Stimulated activated CD8-positive, alpha-beta memory T cell treated with anti-CD3 and anti-CD28 coated beads, Interleukin-7, amount 100 ng/mL, for 4 hours (primary cell): ENCODE measurements at places on chromosomes 6 and 20.

DNA sequence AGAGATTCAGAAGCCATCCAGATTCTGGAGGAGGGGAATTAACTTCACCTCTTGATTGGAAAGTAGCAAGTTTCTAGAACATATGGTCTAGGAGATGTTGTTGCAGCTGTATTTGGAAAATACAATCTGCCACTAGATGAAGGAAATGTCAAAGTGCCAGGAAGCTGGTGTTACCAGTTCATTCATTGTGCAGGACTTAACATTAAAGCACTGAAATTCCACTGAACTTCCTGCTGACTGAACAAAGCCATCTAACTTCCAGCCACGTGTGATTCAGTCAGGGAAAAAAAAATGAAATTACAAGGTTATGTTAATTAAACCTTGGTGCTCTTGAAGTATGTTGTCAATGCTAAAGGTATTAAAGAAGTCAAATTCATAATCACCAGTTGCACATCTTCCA is 321.5 kb upstream of the SASH1 start:
- no peak for DNase-seq

- no peak for DNase-seq
Observed at GRCh38 chr6:94344866-94345265, 925.5 kb upstream of the EPHA7 start.

DNA sequence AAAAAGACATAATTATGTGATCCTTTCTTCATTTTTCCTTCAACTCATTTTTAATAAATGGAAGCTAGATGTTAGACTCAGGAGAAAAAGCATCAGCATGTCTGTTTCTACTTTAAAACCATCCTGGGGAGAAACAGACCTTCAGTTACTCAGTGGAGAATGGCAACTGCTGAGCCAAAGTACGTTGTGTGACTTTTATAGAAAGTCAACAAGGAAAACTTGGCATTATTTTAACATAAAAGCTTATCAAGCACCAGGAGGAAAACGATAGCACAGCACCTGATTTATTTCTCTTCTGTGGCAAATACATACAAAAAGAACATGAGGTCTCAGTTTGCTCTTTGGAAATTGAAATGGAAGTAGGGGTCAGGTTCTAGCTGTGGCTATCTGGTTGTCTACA is 115.3 kb upstream of the RIPOR2 start:
- no peak for DNase-seq

DNA sequence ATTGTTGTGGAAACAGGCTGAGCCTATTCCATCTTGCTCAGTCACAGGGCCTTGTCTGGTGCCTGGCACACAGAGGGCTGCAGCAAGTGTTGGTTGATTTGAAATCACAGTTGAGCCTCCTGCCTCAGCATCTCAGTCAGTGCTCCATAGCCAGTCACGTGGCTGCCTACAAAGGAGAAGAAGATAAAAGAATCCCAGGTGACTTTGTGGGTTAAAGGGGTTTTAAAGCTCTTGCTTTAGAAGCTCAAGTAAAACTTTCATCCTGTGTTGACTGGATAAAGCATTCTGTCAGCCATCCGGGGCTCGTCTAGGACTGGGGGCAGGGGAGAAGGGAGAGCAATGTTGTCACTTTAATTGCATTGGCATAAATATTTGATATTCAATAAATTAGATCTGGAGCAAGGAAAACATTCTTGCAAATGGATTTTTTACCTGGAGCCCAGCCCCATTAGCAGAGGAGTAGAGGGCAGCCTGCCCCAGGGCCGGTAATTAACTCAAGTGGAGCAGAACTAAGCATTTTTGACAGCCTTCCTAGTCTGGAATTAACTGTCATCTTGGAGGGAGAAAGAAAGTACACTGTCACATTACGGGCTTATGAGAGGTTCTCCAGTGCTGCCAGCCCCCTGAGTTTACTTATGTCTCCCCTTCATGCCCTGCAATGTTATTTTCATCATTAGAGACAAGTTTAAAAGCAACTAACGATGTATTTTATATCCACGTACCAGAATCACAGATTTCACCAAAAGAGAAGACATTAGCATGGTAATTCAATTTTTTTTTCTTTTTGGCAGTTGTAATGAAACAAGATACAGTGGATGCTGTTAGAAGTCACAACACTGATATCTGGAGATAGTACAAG is 71.7 kb upstream of the GTSF1L start:
- no peak for DNase-seq

- no peak for DNase-seq
Observed at GRCh38 chr6:34914358-34914757, 25.3 kb downstream of the ANKS1A start.

DNA sequence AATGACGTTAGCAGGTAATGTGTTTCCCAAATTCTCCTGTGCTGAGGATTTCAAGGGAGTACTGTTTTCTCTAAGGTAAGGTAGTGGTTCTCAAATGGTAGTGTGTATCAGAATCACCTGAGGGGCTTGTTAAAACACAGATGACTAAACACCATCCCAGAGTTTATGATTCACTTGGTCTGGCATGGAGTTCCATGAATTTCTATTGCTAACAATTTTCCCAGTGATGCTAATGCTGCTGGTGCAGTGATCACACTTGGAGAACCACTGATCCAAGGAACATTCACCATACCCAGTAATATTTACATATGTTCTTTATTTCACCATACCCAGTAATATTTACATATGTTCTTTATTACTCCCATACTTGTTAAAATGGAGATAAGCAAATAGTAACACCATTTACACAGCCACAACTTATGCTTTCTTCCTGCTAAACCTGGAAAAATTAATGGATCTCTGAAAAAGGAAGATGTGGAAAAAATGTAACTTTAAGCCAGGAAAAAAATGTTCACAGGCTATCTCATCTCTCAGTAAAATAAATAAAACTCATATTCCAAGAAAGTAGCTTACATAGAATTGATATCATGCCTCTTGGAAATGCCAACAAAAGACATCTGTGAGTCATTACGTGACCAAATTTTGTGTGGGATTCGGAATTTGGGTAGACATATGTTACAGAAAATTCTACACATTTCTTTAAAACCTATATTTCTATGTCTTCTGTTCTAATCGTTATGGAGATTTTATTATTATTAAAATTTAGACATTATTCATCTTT is 129.5 kb downstream of the MMUT start:
- no peak for DNase-seq

- DNase-seq: no peak
Observed at GRCh38 chr6:14107711-14108494, 9.7 kb upstream of the CD83 start.

DNA sequence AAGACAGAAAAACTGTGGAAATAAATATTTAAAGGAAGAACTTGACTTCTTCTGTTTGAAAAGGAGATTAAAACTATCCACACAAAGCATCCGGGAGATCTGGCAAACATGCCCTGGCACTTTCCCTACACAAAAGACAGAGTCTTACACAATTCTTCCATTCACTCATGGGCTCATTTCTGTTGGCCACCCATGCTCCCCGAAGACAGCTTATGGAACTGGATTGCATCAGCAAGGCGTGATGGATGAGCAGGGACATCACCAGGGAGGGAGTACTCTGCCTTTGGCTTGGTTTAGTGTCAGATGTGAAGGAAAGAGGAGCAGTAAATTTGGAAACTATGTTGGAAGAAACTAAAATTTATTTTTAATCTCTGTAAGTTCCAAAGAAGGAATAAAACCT is 379.3 kb downstream of the CD109 start:
- no peak for DNase-seq

- no peak for DNase-seq
Observed at GRCh38 chr6:127998985-127999384, 98.1 kb upstream of the THEMIS start.

- DNase-seq: no peak
Observed at GRCh38 chr6:134190883-134191282, 127.0 kb downstream of the SGK1 start.

DNA sequence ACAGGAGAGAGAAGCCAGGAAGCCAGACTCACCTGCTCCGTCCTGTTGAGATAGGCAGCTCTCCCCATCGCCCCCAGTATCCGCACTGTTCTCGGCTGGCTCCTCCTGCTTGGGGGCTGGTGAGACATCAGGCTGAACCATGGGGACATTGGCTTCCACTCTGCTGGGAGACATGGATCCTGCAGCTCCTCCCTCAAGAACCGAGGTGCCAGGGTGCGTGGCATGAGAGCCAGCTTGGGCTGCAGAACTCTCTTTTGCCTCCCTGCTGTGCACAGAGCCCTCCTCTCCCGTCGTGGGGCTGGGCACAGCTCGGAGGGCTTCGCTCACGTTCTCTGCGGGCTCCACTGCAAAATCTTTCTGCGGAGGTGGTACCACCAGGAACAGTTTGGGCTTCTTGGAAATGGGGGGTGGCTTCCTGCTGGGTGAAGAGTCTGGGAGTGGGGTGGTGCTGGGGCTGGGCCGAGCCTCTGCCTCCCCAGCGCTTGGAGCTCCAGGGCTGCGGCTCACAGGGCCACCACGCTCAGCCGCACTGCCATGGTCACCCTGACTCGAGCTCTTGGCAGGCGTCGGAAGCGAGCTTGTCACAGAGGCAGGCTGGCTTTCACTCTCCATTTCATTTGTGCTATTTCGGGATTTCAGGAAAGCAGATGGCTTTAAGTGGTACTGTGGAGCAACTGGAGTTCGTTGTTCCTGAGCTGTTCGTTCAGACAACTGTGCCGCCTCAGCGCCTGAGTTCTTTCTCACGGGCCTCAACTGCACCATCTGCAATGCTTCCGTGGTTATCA is 26.5 kb downstream of the HEBP2 start:
- no peak for DNase-seq

- DNase-seq: no peak
Observed at GRCh38 chr6:25774120-25774715, 19.7 kb downstream of the SLC17A4 start.

DNA sequence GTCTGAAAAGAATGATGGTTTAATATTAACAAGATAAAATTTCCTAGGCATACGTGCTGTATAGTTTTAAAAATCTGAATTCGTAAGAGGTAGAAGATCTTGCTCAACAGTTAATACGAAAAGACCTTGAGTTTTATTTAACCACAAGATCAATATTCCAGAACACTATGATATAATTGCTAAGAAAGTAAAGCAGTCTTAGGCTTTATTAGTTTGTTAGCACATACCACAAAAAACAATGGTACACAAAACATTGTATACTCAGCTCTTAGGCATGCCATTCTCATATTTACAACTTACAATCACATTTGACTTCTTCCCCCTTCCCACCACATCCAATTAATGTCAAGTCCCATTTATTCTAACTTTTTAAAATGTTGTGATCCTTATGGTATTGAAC is 24.4 kb upstream of the STXBP5 start:
- DNase-seq: no peak

- DNase-seq: no peak
Observed at GRCh38 chr6:70700922-70701876, 33.5 kb downstream of the SMAP1 start.

- no peak for DNase-seq
Observed at GRCh38 chr6:291204-291696, 1.0 kb upstream of the DUSP22 start.

DNA sequence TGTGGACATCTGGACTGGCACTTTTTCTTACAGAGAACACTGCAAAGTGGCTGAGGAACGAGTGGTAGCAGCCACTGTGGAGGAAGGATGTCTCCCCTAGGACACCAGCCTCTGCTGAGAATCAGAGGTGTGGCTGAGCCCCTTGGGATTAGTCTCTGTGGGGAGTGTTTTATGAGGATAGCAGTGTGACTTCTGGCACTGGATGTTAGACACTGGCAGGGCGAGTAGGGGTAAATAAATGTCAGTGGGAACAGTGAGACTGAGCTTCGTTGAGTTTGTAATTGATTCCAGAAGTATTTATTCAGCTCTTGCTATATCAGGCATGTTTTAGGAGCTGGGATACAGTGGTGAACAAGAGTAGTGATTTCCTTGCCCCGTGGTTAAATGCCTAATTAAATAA is 124.0 kb downstream of the JARID2 start:
- DNase-seq: no peak

GRCh38 chr20:24060851-24061590 is 72.4 kb upstream of the GGTLC1 start:
- no peak for DNase-seq

DNA sequence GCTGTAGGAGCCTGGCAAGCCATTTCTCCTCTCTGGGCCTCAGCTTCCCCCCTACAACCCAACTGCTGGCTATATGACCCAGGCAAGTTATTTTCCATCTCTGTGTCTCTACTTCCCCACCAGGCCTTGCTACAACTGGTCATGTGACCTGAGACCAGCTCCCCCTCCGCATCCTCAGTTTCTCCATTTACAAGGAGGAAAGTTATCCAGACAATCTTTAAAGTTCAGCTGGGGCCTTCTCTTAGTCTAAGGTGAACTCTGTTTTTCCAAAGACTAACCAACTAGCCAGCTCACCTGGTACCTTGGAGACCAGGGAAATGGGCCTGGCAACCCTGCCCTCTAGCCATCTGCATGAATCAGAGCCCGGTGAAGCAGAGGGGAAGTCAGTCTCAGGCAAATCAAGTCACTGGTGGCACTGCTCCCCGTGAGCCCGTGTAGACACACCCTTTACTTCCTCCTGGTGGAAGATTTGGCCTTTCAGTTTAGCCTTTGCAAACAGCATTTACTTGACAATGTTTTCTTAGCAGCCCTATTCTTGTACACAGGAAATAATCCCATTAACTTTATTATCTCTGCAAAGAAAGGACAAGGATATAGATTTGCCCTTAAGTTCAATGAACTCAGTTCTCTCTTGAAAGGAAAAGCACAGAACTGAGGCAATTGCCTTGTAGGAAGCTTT is 157.7 kb downstream of the VEGFA start:
- DNase-seq: no peak

- no peak for DNase-seq
Observed at GRCh38 chr6:113529196-113529595, 327.9 kb upstream of the MARCKS start.

- DNase-seq: no peak
Observed at GRCh38 chr20:24483435-24484080, 14.1 kb downstream of the SYNDIG1 start.

GRCh38 chr6:3297909-3298308 is 39.2 kb downstream of the PSMG4 start:
- DNase-seq: no peak

- peak; percentile 65 for DNase-seq
Observed at GRCh38 chr20:63434599-63435378, 37.7 kb downstream of the KCNQ2 start.

- DNase-seq: no peak
Observed at GRCh38 chr6:15461127-15461944, 201.5 kb downstream of the DTNBP1 start.

GRCh38 chr20:944774-945410 is 28.8 kb upstream of the ANGPT4 start:
- DNase-seq: no peak

DNA sequence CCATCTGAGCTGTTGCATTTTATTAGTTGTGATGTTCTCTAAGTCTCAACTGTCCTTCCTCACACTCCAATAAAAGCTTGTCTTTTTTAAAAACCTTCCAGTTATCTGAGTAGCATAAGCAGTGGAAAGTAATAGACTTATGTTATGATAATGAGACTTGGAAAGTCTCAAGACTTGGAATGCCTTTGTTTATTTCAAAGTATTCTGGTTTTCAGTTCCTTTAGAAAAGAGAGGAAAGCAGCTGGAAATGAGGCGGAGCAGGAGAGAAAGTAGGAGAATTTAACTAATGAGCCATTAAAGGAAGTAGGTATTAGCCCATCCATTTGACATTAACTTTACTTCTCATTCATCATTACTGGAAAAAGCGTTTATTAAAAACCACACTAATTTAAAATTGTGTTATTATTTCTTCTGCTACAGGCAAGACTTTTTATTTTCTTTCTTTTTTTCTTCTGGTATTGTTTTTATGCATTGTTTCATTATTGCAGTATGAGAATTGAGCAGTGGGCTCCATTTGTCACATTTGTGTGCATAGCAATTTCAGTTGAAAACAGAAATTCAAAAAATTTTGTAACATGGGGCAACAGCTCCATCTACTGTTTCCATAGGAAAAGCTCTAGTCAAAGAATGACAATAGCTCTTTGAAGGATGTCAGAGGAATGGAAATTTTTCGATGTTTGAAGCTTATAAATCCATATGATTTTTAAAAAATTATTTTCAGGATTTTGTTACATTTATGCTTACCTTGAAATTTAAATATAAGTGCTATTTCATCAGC is 194.8 kb downstream of the COL9A1 start:
- no peak for DNase-seq
